ENCODE measurements at places on chromosomes 12 and 14. TPM values are rescaled to one million over a fixed set of nuclear protein-coding genes. Genes with fewer than 3 reads are reported as not detected.

- no peak for DNase-seq
These were observed 7.8 kb downstream of the ACVRL1 start for GRCh38 chr12:51915003-51915625.

- DNase-seq: no peak
These were observed 10.7 kb upstream of the KRT82 start for GRCh38 chr12:52416795-52417194.

Gene CLEC4C
- not detected for total RNA-seq

Gene SLCO1A2
- total RNA-seq: not detected

GRCh38 chr14:76486251-76486743 lies 110.4 kb downstream of the ESRRB start:
- no peak for DNase-seq

Gene RNASE2
- total RNA-seq: not detected

DNA sequence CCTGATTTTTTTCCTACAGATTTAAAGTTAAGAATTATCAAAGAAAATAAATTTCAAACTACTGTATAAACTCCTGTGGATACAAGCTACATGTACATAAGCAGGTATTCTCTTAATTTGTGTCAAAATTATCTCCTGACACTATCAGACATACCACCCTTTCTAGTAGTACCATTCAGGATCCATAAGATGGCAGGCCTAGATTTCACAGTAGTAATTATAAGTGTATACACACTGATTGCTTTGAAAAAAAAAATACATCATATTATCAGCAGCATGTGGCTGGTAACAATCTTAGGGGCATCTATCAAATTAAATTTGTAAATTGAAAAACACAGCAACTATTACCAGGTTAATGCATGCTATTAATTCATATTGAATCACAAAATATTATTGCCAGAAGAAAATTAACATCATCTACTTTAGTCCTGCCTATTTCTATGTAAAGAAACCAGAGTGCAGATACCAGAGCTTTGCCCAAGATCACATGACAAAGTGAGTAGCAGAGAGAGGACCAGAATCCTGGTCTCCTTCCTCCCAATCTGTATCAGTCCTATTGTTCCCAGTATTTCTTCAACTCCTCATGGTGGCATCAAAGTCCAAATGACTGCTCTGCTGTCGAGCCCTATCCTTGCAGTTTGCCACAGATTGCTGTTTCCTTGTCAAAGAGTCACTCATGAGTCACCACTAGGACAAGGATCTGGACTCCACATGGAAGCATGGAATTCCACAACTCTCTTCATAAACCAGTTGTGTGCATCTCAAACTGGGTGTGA lies 27.7 kb upstream of the CALM1 start:
- DNase-seq: peak; percentile 46

DNA sequence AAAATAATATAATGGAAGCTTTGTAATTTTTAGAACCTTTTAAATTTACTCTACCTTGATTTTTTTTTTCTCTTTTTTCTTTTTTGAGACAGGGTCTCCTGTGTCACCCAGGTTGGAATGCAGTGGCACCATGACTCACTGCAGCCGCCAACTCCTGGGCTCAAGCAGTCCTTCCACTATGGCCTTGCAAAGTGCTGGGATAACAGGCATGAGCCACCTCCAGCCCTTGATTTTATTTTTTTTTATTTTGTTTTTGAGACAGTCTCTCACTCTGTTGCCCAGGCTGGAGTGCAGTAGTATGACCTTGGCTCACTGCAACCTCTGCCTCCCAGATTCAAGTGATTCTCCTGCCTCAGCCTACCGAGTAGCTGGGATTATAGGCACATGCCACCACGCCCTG lies 65.3 kb upstream of the TRAF3 start:
- DNase-seq: no peak

DNA sequence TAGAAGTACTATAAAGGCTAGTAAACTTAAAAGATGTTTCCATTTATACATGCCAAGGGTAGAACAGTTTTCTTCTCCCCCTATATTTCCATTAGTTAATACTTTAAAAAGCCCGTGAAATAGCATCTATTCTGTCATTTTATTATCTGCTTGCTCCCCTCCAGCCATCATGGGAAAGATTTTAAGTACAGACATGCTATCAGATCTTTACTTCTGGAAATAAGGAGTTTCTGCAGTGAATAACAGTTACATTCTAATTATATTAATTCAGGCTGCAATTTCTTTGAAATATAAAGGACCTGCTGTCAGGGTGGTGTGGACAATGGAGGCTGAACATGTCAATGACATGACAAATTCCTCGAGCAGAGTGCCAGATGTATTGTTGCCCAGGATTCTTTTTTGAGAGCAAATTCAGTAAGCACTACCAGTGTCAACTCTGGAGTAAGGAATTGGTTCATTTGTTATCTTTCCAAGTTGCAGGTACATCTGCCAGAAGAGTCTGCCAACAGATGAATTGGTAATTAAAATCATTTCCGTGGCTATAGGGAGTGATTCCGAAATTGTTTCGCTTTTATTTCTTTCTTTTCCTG lies 151.3 kb downstream of the BTG1 start:
- no peak for DNase-seq

- DNase-seq: peak; percentile 82
These were observed 3.3 kb upstream of the EXOC3L4 start for GRCh38 chr14:103091041-103091882.

DNA sequence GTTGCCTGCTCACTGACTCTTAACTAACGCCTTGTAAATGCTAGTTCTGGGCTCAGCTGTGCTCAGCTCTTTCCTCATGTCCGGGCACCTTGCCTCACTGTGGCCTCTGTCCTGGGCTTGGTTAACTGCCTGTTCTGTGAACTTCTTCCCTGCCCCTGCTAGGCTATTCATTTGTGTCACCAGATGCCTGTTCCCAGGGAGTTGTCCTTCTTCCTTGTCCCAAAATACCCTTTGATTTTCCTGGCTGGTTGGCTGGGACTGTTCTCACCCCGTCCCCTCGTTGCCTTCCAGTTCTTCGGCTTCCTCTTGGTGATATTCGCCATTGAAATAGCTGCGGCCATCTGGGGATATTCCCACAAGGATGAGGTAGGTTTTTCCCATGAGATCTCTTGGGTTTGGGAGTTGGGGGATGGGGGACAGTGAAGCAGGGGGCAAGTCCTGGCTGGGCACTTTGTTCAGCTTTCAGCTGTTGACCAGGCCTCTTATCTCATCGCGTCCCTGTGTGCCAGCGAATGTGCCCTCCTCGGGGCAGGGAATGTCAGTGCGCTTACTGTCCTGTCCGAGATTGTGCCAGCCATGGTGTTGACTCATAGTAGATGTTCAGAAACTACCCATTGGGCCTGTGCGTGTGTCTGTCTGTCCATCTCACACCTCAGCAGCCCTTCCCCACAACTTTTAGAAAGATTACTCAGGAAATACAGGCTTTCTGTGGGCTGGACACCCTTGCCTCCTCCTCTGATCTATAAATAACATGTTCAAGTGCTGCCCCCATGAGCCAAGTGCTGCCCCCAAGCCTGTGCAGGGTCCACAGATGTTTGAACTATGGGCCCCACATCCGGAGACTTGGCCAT lies 33.1 kb downstream of the CD9 start:
- DNase-seq: peak; percentile 82

Gene HNRNPC
- 363 TPM for total RNA-seq

DNA sequence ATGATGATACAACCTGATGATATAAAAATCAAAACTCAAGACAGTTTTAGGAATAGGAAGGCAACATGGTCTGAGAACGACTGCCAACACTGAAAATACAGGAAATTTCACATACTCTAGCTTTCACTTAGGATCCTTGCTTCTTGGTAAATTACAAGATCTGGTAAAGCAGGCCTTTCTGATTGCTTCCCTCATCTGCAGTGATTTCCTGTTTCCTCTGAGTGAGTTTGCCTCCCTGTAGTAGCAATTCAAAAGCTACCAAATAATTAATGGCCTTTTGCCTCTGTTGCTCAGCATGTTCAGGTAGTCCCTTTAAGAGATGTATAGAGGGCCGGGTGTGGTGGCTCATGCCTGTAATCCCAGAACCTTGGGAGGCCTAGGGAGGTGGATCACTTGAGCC lies 2.0 kb upstream of the IRAK3 start:
- no peak for DNase-seq

Gene CCDC198
- not detected for total RNA-seq

Gene PPP1R36
- total RNA-seq: 2.2 TPM

- no peak for DNase-seq
These were observed 12.1 kb downstream of the SYNE3 start for GRCh38 chr14:95504135-95505029.

Gene SART3
- 41.1 TPM for total RNA-seq

DNA sequence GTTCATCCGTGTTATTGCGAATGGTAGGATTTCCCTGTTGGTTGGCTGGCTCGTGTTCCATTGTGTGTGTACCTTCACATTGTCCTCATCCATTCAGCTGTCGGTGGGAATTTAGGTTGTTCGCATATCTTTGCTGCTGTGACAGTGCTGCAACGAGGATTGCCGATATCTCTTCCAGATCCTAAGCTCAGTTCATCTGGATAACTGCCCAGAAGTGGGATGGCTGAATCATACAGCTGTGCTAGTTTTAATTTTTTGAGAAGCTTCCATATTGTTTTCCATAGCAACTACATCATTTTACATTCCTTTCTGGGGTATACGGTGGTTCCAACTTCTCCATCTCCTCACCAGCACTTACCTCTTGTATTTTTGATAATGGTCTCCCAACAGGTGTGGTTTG lies 292.8 kb upstream of the SFSWAP start:
- DNase-seq: no peak

GRCh38 chr14:71478542-71478941 lies 453.7 kb upstream of the RGS6 start:
- DNase-seq: no peak

Gene POMT2
- 37.7 TPM for total RNA-seq

DNA sequence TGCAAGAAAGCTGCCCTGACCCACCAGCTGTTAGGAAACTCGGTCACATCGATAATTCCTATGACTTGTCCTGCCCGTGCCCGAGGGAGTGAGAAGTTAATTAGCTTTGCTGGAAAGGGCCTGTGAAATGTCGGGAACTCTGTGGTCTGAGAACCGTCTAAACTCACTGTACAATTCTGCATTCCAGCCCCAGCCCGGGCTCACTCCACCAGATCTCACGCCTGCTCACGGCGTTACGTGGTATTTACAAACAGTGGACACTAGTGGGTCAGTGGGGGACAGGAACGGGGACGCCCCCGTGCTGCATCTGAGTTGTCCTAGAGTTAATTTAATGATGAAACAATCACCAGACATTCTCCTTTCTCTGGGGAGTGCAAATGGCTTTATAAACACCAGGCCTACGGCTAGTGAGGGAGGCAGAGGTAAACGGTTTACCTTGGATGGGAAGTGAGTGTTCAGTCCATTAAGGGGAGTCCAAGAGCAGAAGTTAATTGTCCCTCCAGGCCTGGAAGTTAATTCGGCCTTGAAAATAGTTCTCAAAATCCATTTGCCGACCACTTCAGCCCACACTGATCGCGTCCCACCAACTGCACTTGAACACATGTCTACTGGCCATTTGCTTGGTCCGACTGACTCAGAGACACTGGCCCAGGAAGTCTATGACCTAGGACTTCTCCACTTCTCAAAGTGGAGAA lies 93.5 kb upstream of the MED13L start:
- DNase-seq: no peak

- DNase-seq: no peak
These were observed 3.7 kb downstream of the TMTC3 start for GRCh38 chr12:88145567-88146505.

GRCh38 chr12:26112232-26112631 lies 12.6 kb downstream of the BHLHE41 start:
- DNase-seq: no peak

DNA sequence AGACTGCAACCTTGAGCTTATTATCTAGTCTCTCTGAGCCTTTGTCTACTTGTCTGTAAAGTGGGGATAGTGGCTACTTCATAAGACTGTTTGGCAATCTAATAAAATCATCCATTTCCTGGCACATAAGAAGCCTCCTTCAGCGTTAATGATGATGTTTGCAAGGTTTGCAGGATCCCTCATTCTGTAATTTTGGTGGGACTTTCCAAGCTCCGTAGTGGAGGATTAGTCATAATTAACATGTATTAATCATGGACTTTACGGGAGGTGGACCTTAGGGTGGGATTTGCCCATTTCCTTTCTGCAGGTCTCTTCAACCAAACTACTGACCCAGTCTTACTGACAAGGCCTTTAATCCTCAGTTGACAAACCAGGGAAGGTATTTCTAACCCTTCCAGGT lies 66.2 kb downstream of the NTF3 start:
- no peak for DNase-seq

Gene ITGB7
- 8.8 TPM for total RNA-seq

GRCh38 chr14:96202441-96203094 lies 2.1 kb upstream of the BDKRB2 start:
- no peak for DNase-seq

GRCh38 chr12:118346895-118347294 lies 25.8 kb downstream of the TAOK3 start:
- DNase-seq: no peak

DNA sequence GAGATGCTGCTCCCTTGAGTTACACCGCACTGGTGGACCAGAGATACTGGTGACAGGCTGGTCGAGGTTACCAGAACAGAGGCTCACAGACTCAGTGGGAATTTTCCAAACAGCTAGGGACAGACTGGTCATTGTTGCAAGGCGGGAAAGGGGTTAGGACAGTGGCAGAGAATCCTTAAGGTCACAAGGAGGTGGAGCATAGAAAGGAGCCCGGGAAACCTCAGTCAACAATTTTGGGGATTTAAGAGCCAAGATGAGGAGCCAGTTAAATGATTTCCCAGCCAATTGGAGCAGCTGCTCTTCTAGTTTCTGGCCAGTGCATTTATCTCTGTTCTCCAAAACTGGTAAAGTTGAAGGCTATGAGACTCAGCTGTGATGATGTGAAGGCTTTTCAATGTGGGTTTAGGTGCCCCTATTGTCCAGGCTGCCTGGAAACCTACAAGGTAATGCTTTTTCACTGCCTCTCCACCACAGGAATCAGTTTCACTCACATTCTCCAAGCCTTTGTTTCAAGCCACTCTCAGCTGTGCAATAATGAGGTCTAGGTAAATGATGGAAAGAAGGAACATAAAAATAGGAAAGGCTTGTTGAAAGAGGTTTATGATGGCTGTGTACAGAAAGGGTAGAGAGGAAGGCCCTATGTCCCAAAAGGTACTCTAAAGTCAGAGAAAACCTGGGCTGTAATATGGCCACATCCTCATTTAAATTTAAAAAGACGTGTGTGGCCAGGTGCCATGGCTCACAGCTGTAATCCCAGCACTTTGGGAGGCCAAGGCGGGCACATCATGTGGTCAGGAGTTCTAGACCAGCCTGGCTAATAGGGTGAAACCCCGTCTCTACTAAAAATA lies 7.0 kb upstream of the TNS2 start:
- DNase-seq: no peak

Gene STON2
- 12.7 TPM for total RNA-seq
